ENCODE measurements at places on chromosomes 4 and X.

GRCh38 chr4:57109847-57110639 is at the start of gene IGFBP7:
TSS of gene IGFBP7 (minus strand) at chr4:57110385. CDS start at chr4:57110351, 34 bp downstream.
- no peak for DNase-seq

GRCh38 chr4:184949020-184949419 is 69.3 kb upstream of the HELT start:
- no peak for DNase-seq

GRCh38 chr4:111228874-111229273 is 606.0 kb upstream of the PITX2 start:
- DNase-seq: peak; percentile 37

DNA sequence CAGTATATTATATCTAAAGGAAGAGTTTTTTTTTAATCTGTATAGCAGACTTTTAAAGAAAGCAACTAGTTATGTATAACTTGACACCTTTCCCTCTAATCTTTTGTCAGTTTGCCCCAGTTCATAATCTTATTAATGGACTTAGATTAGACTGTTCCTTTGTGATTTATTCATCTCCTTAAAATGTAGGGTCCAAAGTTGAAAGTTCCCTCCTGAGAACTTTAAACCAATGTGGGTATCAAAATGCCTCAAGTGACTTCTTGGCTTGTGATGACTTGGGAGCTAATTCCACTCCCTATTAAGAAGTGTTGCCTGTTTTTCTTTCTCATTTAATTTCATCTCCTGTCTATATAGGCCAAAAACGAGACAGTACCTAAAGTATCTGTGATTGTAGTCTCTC is 6.3 kb upstream of the SDAD1 start:
- no peak for DNase-seq

DNA sequence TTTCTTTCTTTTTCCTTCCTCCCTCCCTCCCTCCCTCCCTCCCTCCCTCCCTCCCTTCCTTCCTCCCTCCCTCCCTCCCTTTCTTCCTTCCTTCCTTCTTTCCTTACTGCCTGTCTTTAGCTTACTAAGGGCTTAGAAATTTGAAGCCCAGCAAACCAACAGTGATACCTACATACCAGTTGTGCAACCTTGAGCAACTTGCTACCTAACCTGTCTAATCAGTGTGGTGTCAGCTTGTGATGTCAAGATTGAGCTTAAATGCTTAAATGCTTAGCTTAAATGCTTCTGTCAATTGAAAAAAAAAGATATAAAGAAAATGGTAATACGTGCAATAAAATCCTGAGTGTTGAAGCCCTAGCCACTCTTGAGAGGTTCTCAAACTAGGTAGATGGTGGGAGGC is 728.6 kb downstream of the TRIML1 start:
- DNase-seq: no peak

GRCh38 chr4:184544788-184545409 is 70.5 kb upstream of the IRF2 start:
- peak; percentile 29 for DNase-seq

- DNase-seq: peak; percentile 22
Observed at GRCh38 chrX:19121898-19122640, at the start of gene ADGRG2. TSS of gene ADGRG2 (minus strand) at chrX:19122468. CDS start at chrX:19068834, 53,634 bp downstream.

GRCh38 chrX:119990556-119991004 is 47.0 kb upstream of the NKAP start:
- DNase-seq: no peak

DNA sequence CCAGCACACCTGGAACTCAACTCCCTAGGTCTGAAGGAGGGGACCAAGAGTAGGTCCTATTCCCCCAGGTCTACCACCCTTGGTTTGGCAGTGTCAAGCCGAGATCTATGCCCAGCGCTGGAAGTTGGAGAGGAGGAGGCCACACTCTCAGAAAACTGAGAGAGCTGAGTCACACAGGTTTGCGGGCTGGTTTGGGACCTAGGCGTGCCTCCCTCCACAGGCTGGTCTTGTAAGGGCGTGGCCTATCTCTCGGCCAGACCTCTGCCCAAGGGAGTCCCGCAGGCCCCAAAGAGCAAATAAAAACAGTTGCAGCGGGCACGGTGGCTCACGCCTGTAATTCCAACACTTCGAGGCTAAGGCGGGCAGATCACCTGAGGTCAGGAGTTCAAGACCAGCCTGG is 52.9 kb upstream of the INTU start:
- no peak for DNase-seq

DNA sequence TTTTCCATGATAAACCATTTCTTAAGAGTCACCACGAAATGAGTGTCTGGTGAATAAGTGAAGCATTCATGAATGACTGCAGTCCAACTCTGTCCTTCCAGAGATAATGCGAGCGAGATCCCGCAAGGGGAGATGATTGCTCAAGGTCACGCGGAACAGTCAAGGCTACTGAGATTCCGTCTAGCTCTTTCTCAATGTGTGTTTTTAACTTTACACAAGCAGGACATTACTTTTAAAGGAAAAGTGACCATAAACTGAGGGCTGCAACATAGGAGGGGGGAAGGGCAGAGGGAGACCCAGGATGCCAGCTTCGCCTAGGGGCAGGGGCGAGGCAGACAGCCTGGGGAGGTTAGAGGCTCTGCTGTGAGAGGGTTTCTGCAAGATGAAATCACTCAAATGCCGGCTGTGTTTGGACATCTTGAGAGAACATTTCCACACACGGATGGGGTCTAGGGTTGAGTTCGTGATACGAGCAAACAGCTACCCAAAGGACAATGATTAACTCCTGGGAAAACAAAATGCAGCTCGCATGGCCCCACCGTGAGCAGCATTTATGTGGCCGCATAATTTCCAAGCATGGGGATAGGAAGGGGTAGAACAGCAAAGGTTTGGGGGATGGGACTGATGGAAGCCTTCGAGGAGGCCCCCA is 23.8 kb upstream of the CCNQ start:
- DNase-seq: no peak

DNA sequence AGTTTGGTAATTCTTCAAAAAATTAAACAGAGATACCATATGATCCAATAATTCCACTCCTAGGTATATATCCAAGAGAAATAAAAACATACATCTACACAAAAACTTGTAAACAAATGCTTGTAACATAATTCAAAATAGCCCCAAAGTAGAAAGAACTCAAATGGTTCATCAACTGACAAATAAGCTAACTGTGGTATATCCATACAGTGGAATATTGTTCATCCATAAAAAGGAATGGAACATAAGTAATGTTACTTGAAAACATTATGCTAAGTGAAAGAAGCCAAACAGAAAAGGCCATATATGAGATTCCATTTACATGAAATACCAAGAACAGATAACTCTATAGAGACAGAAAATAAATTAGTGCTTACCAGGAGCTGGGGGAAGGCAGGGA is 13.4 kb downstream of the RBBP7 start:
- DNase-seq: no peak

DNA sequence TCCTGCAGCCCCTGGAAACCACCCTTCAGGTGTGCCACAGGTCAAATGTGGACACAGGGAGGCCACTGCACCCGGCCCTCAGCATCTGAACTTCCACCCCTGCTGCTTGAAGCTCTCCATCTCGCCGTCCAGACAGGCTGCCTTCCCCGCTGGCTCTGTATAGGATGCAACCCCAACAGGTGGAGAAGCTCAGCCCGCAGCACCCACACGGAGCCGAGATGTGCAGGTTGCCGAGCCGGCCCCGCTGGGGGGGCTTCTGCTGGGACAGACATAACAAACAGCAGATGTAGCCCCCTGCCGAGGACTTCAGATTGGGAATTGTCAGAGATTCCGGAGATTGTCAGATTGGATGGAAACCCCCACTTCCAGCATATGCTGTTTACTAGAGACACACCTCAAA is 20.5 kb downstream of the TMEM187 start:
- no peak for DNase-seq

GRCh38 chrX:107827030-107827831 is 1.6 kb downstream of the MID2 start:
- peak; percentile 29 for DNase-seq

DNA sequence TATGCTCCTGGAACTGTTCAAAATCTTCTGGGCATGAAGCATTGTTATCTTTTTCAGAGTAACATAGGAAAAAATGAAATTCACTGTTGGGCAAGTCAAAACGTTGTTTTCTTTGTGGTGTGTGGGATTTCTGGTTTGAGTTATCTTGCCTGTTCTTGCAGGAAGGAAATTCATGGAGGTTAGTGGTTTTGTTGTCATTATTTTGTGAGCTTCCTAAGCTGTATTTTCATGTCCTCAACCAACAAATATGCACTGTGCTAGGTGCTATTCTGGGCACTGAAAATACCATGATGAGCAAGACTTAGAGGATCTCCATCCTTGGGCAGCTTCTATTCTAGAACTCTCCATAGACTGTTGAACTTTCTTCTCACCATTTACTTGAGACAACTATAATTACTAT is 16.9 kb downstream of the SPINK2 start:
- peak; percentile 40 for DNase-seq

- no peak for DNase-seq
Observed at GRCh38 chrX:97842468-97843199, 958.9 kb downstream of the RPA4 start.

- DNase-seq: no peak
Observed at GRCh38 chrX:997631-998137, 214.8 kb downstream of the CRLF2 start.

GRCh38 chr4:85358831-85359230 is 116.1 kb upstream of the ARHGAP24 start:
- no peak for DNase-seq

DNA sequence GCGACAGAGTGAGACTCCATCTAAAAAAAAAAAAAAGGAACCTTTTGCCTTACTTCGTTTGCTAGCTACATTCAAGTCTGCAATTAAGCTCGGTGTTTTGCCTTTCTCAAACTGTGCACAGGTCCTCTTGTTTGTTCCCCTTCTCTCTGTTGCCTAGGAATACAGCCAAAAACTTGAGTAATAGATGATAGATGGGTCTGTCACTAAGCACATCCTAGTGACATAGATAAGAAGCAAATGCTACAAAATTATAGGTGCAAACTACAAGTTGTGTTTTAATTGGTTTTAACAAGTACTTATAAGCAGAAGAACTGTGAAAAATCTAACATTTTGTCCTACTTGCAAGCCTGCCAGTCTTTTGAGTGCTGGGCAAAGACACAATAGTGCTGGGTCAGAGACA is 95.2 kb downstream of the SNCA start:
- no peak for DNase-seq

GRCh38 chr4:141155586-141155985 is 22.3 kb upstream of the RNF150 start:
- DNase-seq: no peak

DNA sequence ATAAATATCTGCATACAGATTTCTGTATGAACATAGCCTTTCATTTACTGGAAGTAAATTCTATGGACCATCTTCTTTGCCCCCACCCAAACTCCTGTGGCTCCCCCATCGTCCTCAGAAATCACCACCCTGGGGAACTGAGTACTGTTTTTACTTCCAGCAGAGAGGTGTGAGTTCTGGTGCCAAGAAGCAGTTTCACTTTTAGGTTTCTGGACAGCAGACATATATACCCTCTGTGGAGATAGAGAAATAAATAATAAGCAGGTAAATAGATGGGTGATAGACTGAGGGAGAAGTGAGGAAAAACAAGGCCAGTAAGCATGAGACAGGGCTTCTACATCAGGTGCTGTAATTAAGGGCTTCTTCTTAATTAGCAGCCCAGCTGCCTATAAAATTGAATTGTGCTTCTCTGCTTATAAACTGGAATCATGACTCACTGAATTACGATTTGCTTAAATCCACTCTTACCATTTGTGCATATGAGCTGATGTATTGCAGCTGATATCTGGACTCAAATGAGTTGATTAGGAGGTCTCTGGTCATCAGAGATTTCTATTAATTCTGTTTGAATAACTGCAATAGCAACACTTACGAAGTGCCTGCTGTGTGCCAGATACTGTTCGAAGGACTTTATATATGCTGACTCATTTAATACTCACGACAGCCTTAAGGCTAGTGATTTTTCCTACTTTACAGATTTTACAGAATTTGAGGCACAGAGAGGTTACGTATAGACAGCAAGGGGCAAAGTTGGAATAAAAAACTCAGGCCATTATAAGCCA is 60.8 kb upstream of the DHX15 start:
- DNase-seq: peak; percentile 3

- DNase-seq: peak; percentile 85
Observed at GRCh38 chrX:15465347-15465746, 27.8 kb downstream of the PIR start.

- DNase-seq: no peak
Observed at GRCh38 chr4:77028246-77028645, 47.5 kb downstream of the CCNI start.

DNA sequence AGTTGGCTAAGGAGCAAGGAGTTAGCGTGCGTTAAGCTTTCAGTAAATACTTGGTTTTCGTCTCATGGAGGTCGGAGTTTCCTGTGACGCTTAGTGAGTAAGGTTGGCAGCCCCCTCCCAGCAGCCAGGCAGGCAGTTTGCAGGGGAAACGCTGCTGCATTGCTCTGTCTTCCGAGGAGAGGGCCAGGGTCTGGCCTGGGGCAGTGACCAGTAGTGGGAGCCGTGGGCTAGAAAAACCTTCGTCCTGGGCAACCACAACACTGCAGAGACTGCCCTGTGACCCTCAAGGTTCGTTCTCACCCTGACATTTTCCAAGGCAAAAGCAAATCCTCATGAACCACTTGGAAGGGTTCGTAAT is 432 bp downstream of the TMEM175 start:
- DNase-seq: no peak

Measured in fibroblast of mammary gland (primary cell).